Activated CD4-positive, alpha-beta T cell treated with anti-CD3 and anti-CD28 coated beads, Interleukin-2, amount 10 ng/mL, durations not matched to agents 7 days and 5 days (primary cell): ENCODE measurements at places on chromosomes 7 and 10. TPM values are rescaled to one million over a fixed set of nuclear protein-coding genes. Genes with fewer than 3 reads are reported as not detected.

DNA sequence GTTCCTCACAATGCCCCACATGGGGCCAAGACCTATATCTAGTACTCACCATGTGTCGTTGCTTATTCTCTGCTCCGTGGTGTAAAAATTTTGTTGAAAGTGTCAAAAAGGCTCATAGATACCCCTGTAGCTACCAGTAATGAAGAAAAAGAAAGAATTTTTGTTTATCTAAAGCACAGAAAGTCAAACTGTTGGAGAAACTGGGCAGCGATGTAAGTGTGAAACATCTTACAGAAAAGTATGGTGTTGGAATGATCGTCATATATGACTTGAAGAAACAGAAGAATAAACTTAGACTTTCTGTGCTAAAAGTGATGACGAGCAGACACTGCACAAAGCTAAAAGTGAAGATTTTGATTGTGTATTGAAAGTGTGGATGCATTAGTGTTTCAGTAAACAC is 626.6 kb upstream of the GHITM start:
- no peak for DNase-seq

DGKI gene
- total RNA-seq: 0.25 TPM

DNA sequence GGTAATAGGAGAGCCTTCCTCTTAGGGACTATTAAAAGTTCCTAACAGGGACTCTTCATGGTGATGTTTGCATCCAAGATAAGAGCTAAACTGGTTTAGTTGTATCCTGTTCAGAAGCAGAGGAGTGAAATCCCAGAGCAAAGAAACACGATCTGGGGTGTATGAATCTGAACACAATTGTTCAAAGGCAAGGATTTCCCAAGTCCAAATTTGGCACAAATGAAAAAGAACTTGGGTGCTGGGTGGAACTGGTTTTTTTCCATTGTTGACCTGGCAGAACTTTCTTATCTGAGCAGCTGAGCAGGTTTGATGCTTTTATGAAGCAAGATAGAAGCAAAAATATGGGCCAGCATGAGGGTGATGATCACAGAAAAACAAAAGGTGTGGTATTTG is 6.0 kb downstream of the AGFG2 start:
- DNase-seq: no peak

OR2A1 gene
- total RNA-seq: 0.06 TPM

LIPJ gene
- not detected for total RNA-seq

DNA sequence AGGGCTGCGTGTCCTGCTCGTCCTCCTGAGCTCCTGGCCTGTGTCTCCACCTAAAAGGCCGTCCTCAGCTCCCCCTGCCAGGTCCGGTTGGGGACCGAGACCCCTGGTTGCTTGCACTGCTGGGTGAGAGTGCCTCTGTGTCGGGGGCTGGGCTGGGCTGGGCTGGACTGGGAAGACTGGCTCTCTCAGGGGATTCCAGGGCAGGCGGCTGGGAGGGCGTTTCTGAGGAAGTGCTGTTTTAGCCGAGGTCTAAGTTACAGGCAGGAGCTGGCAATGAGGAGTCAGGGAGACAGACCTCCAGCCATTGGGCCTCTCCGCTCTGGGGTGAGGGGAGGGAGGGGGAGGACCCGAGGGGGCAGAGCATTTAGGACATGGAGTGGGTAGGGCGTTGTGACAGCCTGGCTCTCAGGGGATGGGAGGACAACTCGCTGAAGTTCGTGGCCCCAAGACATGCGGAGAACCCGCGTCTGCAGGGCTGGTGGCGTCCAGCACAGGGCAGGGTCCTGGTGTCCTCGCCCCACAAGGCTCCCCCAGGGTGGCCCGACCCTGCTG is 20.9 kb downstream of the FOXK1 start:
- no peak for DNase-seq

C10orf67 gene
- total RNA-seq: not detected

ELN gene
- not detected for total RNA-seq

DNA sequence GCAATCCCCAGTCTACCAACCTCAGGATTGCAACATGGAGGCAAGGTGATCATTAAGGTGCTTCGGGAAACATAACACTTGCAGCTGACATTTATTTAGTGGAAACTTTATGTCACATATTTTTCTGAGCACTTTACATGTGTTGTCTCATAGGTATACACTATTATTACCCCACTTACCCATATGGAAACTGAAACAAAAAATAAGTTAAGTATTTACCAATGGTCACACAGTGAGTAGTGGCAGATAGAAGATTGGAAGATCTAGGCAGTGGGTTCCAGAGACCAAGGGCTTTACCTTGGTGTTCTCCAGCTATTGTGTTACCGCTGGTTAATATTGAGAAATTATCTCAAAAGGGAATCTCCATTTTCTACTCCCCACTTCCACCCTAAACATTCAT is 1279.1 kb upstream of the SORCS1 start:
- DNase-seq: no peak

DNA sequence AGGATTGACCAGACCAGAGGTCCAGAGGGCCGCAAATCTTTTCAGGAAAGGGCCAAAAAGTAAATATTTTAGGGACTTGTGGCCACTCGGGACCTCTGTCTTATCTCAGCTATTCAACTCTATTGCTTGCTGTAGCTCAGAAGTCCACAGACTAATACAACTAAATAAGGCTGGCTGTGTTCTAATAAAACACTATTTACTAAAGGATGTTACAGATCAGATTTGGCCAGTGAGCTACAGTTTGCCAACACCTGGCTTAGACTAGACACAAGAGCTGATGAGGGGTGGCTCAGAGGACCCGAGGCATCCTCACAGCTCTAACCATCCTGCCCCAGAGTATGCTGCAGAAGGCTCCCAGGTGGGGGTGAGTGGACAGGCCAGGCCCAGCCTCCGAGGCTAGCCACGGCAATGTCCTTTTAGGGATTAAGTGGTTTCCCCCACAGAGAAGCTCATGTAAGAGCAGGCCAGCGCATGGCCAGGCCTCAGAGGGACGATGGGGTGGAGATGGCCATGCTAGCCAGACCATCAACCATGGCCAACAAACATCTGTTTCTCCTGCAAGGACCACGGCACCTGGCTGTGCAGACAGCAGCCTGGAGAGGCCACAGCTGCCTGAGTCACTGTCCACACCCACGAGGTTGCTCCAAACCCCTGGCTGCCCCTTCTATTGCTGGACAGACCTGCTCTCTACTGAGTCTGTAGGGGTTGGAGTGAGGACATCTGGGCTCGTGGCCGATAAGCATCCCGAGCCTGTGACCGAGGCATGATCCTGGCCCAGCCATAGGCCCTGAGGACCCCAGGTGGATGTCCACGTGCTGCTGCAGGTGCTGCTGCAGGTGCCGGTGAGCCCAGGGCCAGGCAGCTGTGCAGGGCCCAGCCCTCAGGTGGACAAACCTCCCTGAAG is 76.5 kb downstream of the AFAP1L2 start:
- DNase-seq: no peak

DNA sequence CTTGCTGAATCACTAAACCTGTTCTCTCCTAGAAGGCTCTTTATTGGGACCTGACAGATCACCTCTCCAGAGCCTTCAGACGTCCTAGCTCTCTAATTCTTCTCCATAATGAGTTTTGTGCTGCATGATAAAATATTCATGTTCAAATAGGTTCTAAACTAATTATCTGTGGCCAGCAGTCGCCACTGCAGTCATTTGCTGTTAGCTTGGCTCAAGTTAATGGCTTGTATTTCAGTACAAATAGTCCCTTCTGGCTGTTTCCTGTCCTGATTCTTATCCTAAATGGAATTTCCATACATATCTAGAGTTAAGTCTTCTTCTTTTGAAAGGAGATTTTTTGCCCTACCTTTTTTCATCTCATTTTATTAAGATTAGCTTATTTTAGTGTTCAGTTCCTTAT is 303.2 kb downstream of the EXOC4 start:
- DNase-seq: no peak

GRCh38 chr10:61612009-61612408 is 50.7 kb upstream of the CABCOCO1 start:
- no peak for DNase-seq

- no peak for DNase-seq
Measured at GRCh38 chr7:32259931-32260596, 189.9 kb upstream of the PDE1C start.

DNA sequence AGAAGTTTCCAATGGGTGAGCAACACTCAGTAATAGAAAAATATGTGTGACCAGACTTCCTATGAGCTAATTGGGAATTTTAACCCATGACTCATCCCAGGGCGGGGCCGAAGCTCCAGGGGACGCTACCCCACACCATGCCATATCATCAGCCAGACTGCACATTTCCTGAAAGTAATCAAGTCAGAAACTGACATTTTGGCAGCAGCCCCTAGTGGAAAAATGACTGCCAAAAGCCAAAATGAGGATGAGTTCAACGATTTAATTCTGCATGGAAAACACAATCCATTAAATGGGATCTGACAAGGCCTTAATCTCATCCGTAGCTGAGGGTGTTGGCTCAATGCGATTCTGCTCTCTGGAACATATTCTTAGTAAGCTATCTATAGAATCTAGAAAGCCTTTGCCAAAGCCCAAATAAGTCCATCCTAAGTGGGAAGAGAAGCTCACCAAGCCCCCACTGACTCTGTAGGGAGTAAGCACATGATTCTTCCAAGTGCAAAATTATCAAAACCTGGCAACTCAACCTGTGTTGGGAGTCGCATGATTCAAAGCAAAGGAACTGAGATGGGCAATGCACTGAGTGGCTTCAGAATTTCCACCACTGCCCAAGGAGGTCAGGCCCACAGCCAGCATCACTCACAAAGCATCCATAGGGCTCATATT is 93.1 kb upstream of the PDE1C start:
- DNase-seq: no peak

DNA sequence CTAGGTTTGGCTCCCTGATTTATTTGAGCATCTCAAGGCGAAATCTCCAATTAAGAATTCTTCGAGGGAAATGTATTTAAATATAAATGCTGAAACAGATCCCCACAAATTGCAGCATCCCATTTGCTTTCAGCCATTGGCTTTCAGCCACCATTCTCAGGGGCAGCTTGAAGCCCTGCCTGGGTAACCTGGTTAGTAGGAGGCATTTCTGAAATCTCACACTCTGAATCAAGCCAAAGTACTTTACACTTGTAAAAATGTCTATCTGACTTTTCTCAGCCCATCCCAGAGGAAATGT is 49.1 kb downstream of the GCC1 start:
- DNase-seq: no peak

DNA sequence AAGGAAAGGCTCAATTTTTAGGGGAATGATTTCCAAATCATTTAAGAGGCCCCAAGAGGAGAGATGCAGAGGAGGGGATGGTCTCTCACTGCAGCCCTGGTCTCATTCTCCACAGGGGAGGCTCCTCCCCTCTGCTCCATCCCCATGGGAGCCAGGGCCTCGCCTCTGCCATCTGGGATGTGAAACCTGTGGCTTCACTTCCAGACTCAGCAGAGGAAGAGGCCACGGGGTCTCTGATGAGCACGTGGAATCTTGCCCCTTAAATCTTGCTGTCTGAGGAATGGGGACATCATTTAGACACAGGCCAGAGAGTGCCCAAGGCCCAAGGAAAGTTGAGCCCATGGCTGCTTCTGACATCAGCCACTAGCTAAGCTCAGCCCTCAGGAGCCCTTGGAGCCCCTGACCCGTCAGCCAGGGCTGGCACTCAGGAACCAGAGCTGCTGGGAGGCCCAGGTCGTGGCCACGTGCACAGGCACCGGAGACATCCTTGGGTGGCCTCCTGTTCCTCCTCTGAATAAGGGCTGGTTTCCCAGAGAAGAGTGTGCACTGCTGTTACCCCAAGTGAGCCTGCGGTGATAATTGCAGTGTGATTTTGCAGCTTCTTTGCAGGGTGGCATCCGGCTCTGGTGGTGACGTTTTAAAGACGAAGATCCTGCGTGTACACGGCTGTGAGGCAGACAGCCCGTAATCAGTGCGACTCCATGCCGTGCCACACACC is 50.5 kb downstream of the VIPR2 start:
- peak; percentile 16 for DNase-seq

GRCh38 chr7:35878351-35878750 is 77.5 kb downstream of the SEPTIN7 start:
- DNase-seq: no peak

- DNase-seq: no peak
Measured at GRCh38 chr10:119418362-119418761, 124.2 kb downstream of the RGS10 start.

ADCYAP1R1 gene
- total RNA-seq: not detected

DNA sequence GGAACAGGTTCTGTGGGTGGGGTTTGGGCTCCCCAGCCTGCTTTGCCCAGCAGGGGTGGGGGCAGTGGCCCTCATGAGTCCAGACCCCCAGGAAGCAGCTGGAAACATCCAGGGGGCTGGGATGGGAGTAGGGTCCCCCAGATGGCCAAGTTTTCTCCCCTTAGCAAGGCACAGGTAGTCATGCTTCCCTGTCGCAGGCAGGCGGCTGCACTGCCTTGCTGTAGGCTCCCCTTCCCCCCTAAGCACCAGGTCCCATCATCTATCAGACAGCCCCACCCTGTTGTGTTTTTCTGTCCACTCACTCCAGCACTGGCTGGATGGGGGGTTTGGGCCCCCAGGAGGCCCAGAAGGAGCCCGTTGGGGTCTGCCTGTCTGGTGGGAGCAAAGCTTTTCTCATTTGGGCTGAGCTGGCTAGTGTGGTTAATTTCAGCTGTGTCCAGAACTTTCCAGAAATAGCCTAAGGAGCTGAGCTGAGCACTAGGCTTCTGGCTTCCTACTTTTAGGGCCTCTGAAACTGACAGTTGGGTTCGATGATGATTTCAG is 7.9 kb downstream of the BRI3 start:
- DNase-seq: no peak

DNA sequence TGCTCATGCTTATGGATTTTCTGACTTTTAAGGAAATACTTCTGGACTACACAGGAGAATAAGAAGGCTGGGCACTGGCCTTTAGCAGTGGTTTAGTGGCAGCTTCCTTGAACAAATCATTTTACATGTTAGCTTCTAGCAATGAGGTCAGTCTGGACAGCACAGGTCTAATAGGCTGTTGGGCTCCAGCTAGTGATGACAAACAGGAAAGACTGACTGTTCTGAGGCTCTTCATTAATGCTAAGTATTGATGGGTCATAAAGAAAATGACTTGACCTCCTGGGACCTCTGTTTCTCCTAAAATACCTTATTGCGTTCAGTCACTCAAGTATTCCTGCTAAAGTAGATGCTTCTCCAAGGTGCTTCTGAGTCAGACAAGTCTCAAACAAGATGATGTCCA is 4.9 kb upstream of the RHOBTB1 start:
- DNase-seq: no peak

TMEM26 gene
- total RNA-seq: not detected

DNA sequence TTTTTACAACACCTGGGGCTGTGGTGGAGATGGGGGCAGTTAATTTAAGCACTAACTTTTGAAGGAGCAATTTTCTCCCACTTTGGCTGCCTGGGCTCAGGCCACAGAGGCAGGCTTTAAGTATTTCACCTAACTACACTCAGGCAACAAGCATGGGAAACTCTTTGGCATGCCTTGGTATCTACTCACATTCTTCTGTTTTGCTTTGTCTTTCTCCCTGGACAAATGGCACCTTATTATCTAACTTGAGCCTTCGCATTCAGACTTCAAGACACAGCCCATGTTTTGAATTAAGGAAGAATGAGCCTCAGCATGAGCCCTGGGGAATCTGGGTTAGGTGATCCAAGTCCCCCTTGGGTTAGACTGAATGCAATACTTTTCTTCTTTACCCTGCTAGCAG is 31.8 kb upstream of the BMPER start:
- no peak for DNase-seq

- no peak for DNase-seq
Measured at GRCh38 chr10:89555688-89556445, 20.5 kb upstream of the SLC16A12 start.
